ENCODE measurements at places on chromosomes 1 and 21. TPM values are rescaled to one million over a fixed set of nuclear protein-coding genes. Genes with fewer than 3 reads are reported as not detected.

- H3K4me1 ChIP-seq = peaks cover 2% of the 10 kb centered on the region
- no peaks in the 10 kb centered on the region for H3K27me3 ChIP-seq
- H3K36me3 ChIP-seq = no peaks in the 10 kb centered on the region
- DNase-seq = no peak
Measured at GRCh38 chr1:100440075-100440809, 87.9 kb downstream of the CDC14A start.

LMOD1 gene
- 74.9 TPM for polyA plus RNA-seq

LENEP gene
- not detected for polyA plus RNA-seq

- H3K27me3 ChIP-seq = no peaks in the 10 kb centered on the region
- DNase-seq = peak; percentile 58
- H3K27ac ChIP-seq = peak overlapping the region; percentile 84
- no peaks in the 10 kb centered on the region for H3K36me3 ChIP-seq
- peak overlapping the region; percentile 90 for H3K4me3 ChIP-seq
- H3K4me1 ChIP-seq = peaks cover 6% of the 10 kb centered on the region
Measured at GRCh38 chr1:65067491-65068201, 80.4 kb upstream of the AK4 start.

ZNF124 gene
- 4.5 TPM for polyA plus RNA-seq

SLAMF1 gene
- polyA plus RNA-seq = not detected

CYP2J2 gene
- polyA plus RNA-seq = 0.07 TPM

PCAT6 gene
- 1.1 TPM for polyA plus RNA-seq

DNA sequence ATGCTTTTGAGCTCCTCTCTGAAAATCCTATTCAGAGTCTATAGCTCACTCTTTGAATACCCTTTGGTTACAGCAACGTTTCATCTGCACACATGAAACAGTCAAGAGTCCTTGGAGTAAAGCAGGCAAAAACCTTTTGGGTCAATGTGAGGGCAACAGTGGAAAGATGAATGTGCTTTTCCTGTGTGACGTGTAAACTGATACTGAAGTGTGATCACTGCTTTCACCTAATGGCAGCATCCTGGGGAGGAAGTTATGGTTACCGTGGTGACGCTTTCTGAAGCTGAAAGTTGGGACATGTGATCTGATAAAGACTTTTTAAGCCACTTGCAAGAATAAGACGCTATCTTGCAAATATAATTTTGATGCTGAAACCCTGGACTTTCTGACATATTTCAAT, 160.0 kb downstream of the SEC16B start:
- no peak for DNase-seq
- no peaks in the 10 kb centered on the region for H3K4me1 ChIP-seq
- no peak overlapping the region for H3K27ac ChIP-seq
- peaks cover 3% of the 10 kb centered on the region for H3K27me3 ChIP-seq
- H3K4me3 ChIP-seq = no peak overlapping the region

DNA sequence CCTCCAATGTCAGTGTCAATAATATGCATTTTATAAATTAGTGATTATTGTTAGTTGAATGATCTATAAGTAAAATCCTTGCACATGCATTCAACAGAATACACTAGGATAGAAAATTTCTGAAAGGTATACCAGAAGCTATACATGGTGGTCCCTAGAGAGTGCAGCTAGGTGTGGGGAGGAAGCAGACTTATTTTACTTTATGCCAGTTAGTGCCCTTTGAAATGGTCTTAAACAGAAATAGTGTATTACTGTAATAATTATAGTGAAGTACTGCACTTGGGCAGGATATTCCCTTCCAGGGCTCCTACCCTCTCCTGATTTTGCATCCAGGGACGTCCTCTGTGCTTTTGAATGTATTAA, 23.2 kb upstream of the WDR26 start:
- no peak for DNase-seq
- no peaks in the 10 kb centered on the region for H3K36me3 ChIP-seq
- peaks cover 6% of the 10 kb centered on the region for H3K4me1 ChIP-seq
- H3K27me3 ChIP-seq = no peaks in the 10 kb centered on the region
- no peak overlapping the region for H3K27ac ChIP-seq
- H3K4me3 ChIP-seq = no peak overlapping the region

DNA sequence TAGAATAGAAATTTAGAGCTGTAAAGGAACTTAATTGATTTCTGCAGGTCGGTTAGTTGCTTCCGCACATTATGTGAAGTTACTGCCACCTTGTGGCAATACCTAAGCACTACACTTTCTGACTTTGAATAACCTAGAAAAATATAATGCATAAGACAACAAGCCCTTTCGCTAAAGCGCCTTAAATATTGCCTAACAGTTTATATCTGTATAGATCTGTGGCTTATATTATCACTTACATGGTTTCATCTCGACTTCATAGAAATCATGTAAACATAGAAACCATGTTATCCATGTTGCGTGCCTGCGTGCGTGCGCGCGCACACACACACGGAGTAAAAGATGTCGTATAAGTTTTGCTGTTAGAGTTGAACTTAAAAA, 10.9 kb upstream of the IFI16 start:
- DNase-seq = peak; percentile 48
- peak overlapping the region; percentile 99 for H3K27ac ChIP-seq
- H3K36me3 ChIP-seq = no peaks in the 10 kb centered on the region
- peaks cover 8% of the 10 kb centered on the region for H3K4me1 ChIP-seq
- H3K4me3 ChIP-seq = peak overlapping the region; percentile 70

- no peaks in the 10 kb centered on the region for H3K36me3 ChIP-seq
- DNase-seq = peak; percentile 22
- peaks cover under 1% of the 10 kb centered on the region for H3K4me1 ChIP-seq
- H3K27me3 ChIP-seq = no peaks in the 10 kb centered on the region
- H3K4me3 ChIP-seq = no peak overlapping the region
Measured at GRCh38 chr1:63955370-63956145, 181.7 kb downstream of the ROR1 start.

GRCh38 chr21:37055271-37055855, 17.5 kb downstream of the PIGP start:
- H3K4me3 ChIP-seq = no peak overlapping the region
- peaks cover 2% of the 10 kb centered on the region for H3K27me3 ChIP-seq
- H3K36me3 ChIP-seq = no peaks in the 10 kb centered on the region

DNA sequence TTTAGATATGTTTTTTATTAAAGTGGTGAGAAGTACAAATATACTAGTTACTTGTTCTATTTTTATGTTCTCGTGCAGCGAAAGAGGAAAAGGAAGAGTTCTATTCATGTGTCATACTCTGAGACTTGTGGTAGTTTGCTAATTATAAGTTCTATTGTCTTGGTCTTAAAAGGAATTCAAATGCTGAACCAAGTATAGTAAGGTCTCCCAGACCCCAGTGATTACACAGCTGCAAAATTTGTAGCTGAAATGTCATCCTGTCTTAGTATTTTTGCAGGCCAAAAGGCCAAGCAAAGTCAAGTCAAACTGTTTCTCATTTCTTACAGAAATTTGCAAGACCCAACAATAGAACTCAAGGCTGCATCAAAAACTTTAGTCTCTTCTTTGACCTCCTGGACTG, 268.7 kb downstream of the CHRM3 start:
- no peak overlapping the region for H3K27ac ChIP-seq
- no peak overlapping the region for H3K4me3 ChIP-seq
- no peaks in the 10 kb centered on the region for H3K36me3 ChIP-seq
- no peaks in the 10 kb centered on the region for H3K27me3 ChIP-seq
- H3K4me1 ChIP-seq = no peaks in the 10 kb centered on the region

- no peak overlapping the region for H3K4me3 ChIP-seq
- no peak overlapping the region for H3K27ac ChIP-seq
- no peaks in the 10 kb centered on the region for H3K27me3 ChIP-seq
- peaks cover 2% of the 10 kb centered on the region for H3K4me1 ChIP-seq
- no peak for DNase-seq
- peaks cover 54% of the 10 kb centered on the region for H3K36me3 ChIP-seq
Measured at GRCh38 chr21:46111193-46111571, 13.3 kb downstream of the COL6A2 start.

- H3K27ac ChIP-seq = no peak overlapping the region
- H3K36me3 ChIP-seq = peaks cover 10% of the 10 kb centered on the region
- H3K4me1 ChIP-seq = peaks cover 12% of the 10 kb centered on the region
- H3K27me3 ChIP-seq = no peaks in the 10 kb centered on the region
- DNase-seq = no peak
- no peak overlapping the region for H3K4me3 ChIP-seq
Measured at GRCh38 chr1:225876900-225877510, 5.2 kb downstream of the TMEM63A start.

Measured in fibroblast of lung (primary cell).